Stimulated activated naive B cell treated with anti-CD40 and anti-IgM and Interleukin-4, amounts not matched to agents 10 μg/mL and 1 μg/mL and 100 μg/mL, for 72 hours (primary cell): ENCODE measurements at places on chromosomes 4 and X.

DNA sequence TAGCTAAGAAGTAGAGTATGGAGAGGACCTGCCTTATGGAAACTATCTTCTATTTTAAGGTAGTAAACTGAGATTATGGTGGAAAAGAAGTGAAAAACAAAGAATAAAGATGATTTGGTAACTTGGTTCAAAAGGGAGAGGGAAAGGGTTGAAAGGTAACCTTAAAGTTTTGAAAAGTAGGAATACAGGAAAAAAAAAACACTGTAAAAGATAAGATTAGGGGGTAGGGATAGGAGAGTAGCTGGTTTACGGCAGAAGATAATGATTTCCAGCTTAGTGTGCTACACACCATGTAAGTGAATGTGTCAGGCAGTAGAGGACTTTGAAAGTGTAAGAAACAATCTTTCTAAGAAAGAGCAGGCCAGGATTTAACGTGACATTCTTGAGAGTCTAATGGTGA lies 35.3 kb downstream of the FAM13A start:
- H3K36me3 ChIP-seq, result no peaks in the 10 kb centered on the region
- no peaks in the 10 kb centered on the region for H3K27me3 ChIP-seq
- no peak overlapping the region for H3K27ac ChIP-seq
- H3K4me1 ChIP-seq, result no peaks in the 10 kb centered on the region
- DNase-seq, result no peak
- H3K4me3 ChIP-seq, result no peak overlapping the region

- no peak overlapping the region for H3K4me3 ChIP-seq
- peaks cover 3% of the 10 kb centered on the region for H3K27me3 ChIP-seq
- no peak overlapping the region for H3K27ac ChIP-seq
- H3K36me3 ChIP-seq, result peaks cover 3% of the 10 kb centered on the region
- no peak for DNase-seq
Observed at GRCh38 chrX:130114141-130114588, 3.9 kb upstream of the ELF4 start.

DNA sequence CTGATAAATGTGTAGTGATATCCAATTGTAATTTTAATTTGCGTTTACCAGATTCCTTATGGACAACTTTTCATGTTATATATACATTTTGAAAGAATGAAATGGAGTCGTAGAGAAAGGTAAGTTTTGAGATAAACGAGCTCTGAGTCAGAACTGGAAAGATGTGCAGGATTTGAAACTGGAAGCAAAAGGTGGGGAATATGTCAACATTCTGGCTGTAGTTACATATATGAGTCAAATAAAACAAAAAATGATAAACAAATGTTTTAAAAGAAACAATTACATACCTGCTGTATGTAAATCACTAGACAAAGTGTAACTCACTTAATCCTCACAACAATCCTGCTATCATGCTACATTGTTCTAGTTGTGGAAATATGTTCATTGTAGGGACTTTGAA lies 84.0 kb downstream of the LPAR4 start:
- DNase-seq, result no peak
- no peak overlapping the region for H3K4me3 ChIP-seq
- H3K36me3 ChIP-seq, result no peaks in the 10 kb centered on the region
- no peaks in the 10 kb centered on the region for H3K4me1 ChIP-seq

DNA sequence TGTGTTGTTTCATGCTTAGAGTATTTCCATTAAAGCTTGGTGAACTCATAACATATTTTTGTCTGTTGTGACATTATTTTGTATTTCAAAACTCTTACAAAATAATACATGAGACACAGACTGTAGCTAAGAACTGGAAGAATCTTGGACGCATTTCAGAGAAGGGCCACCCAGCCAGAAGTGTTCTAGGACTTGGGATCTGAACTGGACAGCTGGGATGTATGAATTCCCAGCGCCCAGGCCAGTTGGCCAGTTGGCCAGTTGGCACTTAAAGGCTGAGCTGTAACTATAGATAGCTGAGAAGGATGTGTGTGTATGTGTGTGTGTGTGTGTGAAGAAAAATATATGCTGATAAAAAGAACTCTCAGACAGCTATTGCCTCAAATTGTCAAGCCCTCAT lies 193.4 kb upstream of the GPR101 start:
- no peaks in the 10 kb centered on the region for H3K27me3 ChIP-seq
- H3K27ac ChIP-seq, result no peak overlapping the region
- no peak for DNase-seq
- H3K36me3 ChIP-seq, result no peaks in the 10 kb centered on the region
- H3K4me3 ChIP-seq, result no peak overlapping the region

- no peak for DNase-seq
- H3K4me3 ChIP-seq, result no peak overlapping the region
- no peaks in the 10 kb centered on the region for H3K27me3 ChIP-seq
- H3K27ac ChIP-seq, result no peak overlapping the region
- H3K36me3 ChIP-seq, result no peaks in the 10 kb centered on the region
Observed at GRCh38 chrX:29617276-29617675, 598.1 kb upstream of the MAGEB2 start.

DNA sequence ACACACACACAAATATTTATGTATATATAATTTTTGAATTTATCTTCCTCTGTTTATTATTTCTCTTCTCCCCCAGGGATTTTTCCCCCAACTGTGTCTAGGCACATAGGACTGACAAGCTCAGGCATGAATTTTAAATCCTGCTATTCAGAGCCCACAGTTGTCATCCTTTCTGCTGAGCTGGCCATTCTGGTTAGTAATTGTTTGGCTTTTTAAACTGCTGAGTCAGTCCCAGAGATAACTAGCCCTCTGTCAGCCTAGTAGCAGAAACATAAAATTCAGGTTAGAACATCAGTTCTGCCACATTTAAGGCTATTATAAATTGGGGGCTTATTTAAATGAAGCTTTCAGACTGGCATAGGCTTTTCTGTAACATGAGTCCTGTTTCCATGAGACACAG lies 151.7 kb upstream of the MAOA start:
- peaks cover 4% of the 10 kb centered on the region for H3K4me1 ChIP-seq
- DNase-seq, result no peak
- H3K36me3 ChIP-seq, result no peaks in the 10 kb centered on the region
- no peaks in the 10 kb centered on the region for H3K27me3 ChIP-seq

GRCh38 chrX:40019541-40019940 lies 78.2 kb downstream of the BCOR start:
- no peak overlapping the region for H3K27ac ChIP-seq
- no peaks in the 10 kb centered on the region for H3K4me1 ChIP-seq
- H3K4me3 ChIP-seq, result no peak overlapping the region
- no peaks in the 10 kb centered on the region for H3K27me3 ChIP-seq
- DNase-seq, result no peak

DNA sequence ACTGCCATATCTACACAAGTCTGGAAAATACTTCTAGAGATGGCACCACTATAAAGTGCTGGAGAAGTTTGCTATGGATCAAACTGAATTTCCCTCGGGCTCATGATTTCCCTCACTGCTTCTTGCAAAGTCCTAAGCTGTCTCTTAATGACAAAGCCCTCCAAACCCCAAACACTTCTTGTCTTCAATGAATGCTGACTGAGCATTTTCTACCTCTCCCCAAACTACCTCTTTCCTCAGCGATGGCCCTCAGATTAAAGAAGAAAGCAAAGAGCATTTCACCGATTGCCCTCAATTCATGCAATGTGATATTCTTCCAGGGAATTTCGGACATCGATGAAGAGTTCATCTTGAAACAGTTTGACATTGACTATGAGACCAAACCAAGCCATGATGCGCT lies 19.7 kb downstream of the FAM47E start:
- H3K4me1 ChIP-seq, result no peaks in the 10 kb centered on the region
- no peaks in the 10 kb centered on the region for H3K36me3 ChIP-seq
- DNase-seq, result no peak
- no peak overlapping the region for H3K27ac ChIP-seq
- no peak overlapping the region for H3K4me3 ChIP-seq

DNA sequence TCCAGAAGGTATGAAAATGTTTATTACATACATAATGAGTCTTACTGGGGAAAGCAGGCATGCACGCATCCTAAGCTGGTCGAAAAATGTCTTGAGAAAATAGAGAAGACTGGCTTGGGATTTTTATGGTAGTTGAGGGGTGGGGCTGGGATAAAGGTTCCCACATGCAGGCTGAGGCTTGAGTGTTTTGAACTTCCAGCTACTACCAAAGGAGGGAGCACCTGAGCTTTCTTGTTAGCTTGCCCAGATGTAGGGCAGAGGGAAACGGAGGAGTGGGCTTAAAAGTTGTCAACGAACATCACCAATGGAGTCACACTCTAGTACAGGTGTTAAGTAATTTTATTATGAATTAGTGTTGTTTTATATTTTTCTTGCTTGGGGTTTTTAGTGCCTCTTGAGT lies 39.6 kb upstream of the SRPX start:
- peaks cover 5% of the 10 kb centered on the region for H3K36me3 ChIP-seq
- no peak overlapping the region for H3K27ac ChIP-seq
- no peak overlapping the region for H3K4me3 ChIP-seq

GRCh38 chr4:9901257-9901656 lies 119.8 kb downstream of the DRD5 start:
- no peak overlapping the region for H3K27ac ChIP-seq
- no peaks in the 10 kb centered on the region for H3K4me1 ChIP-seq
- H3K4me3 ChIP-seq, result no peak overlapping the region
- H3K27me3 ChIP-seq, result peaks cover 6% of the 10 kb centered on the region

- H3K27ac ChIP-seq, result no peak overlapping the region
- H3K27me3 ChIP-seq, result no peaks in the 10 kb centered on the region
- H3K36me3 ChIP-seq, result no peaks in the 10 kb centered on the region
- DNase-seq, result no peak
Observed at GRCh38 chr4:129453524-129454200, 357.7 kb downstream of the C4orf33 start.

DNA sequence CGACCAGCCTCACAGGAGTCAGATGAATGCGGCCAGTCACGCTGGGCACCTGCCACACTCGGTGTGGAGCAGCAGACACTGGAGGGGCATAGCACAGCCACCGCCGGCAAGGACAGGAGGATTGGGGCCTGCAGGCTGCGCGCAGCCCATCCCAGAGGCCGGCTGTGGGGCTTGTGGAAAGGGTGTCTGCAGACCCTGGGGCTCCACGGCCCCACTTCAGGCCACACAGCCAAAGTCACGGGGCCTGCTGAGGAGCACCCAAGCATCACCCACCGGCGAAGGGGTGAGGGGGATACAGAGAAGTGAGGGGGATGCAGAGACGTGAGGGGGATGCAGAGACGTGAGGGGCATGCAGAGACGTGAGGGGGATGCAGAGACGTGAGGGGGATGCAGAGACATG lies 70.1 kb downstream of the FAM53A start:
- no peak overlapping the region for H3K4me3 ChIP-seq
- no peak overlapping the region for H3K27ac ChIP-seq
- H3K27me3 ChIP-seq, result no peaks in the 10 kb centered on the region
- H3K4me1 ChIP-seq, result peaks cover 6% of the 10 kb centered on the region
- no peak for DNase-seq

GRCh38 chr4:140611854-140612253 lies 43.1 kb upstream of the UCP1 start:
- no peak overlapping the region for H3K4me3 ChIP-seq
- no peak for DNase-seq
- H3K36me3 ChIP-seq, result no peaks in the 10 kb centered on the region
- no peak overlapping the region for H3K27ac ChIP-seq

GRCh38 chr4:88880501-88881226 lies 176.3 kb downstream of the FAM13A start:
- no peak for DNase-seq
- no peaks in the 10 kb centered on the region for H3K4me1 ChIP-seq
- no peak overlapping the region for H3K4me3 ChIP-seq
- no peak overlapping the region for H3K27ac ChIP-seq
- H3K27me3 ChIP-seq, result peaks cover 5% of the 10 kb centered on the region

- no peak overlapping the region for H3K27ac ChIP-seq
- no peak overlapping the region for H3K4me3 ChIP-seq
- no peaks in the 10 kb centered on the region for H3K36me3 ChIP-seq
- H3K27me3 ChIP-seq, result no peaks in the 10 kb centered on the region
- DNase-seq, result no peak
Observed at GRCh38 chr4:149465955-149466354, 349.7 kb downstream of the IQCM start.

- no peaks in the 10 kb centered on the region for H3K4me1 ChIP-seq
- no peak overlapping the region for H3K4me3 ChIP-seq
- DNase-seq, result no peak
- H3K36me3 ChIP-seq, result no peaks in the 10 kb centered on the region
Observed at GRCh38 chr4:25523405-25523804, 132.2 kb upstream of the SLC34A2 start.

DNA sequence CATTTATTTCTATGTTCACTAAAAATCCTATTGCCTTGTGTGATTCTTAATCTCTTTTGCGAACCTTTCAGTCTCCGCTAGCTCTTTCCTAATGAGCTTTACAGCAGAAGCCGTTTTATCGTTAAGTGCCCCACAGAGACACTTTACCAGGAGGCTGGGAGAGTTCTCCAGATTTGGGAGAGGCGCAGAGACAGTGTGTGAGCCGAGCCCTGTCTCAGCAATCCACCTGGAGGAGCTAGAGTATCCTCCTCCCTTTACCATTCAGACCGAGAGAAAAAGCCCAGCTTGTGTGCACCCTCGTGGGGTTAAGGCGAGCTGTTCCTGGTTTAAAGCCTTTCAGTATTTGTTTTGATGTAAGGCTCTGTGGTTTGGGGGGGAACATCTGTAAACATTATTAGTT lies 54.9 kb upstream of the MTM1 start:
- peaks cover 18% of the 10 kb centered on the region for H3K27me3 ChIP-seq
- no peak for DNase-seq

GRCh38 chr4:168337550-168337940 lies 19.0 kb upstream of the DDX60 start:
- no peaks in the 10 kb centered on the region for H3K36me3 ChIP-seq
- H3K4me3 ChIP-seq, result no peak overlapping the region
- H3K27ac ChIP-seq, result no peak overlapping the region
- no peak for DNase-seq
- H3K4me1 ChIP-seq, result no peaks in the 10 kb centered on the region

GRCh38 chr4:32840461-32841189 lies 2120.5 kb downstream of the PCDH7 start:
- no peaks in the 10 kb centered on the region for H3K27me3 ChIP-seq
- DNase-seq, result no peak
- no peak overlapping the region for H3K4me3 ChIP-seq
- no peaks in the 10 kb centered on the region for H3K36me3 ChIP-seq
- no peak overlapping the region for H3K27ac ChIP-seq
- no peaks in the 10 kb centered on the region for H3K4me1 ChIP-seq

GRCh38 chrX:20361890-20362262 lies 95.2 kb upstream of the RPS6KA3 start:
- H3K36me3 ChIP-seq, result no peaks in the 10 kb centered on the region
- no peak for DNase-seq
- H3K27me3 ChIP-seq, result no peaks in the 10 kb centered on the region
- no peak overlapping the region for H3K4me3 ChIP-seq
- H3K4me1 ChIP-seq, result no peaks in the 10 kb centered on the region
- no peak overlapping the region for H3K27ac ChIP-seq

GRCh38 chr4:130393642-130394041 lies 1297.7 kb downstream of the C4orf33 start:
- H3K36me3 ChIP-seq, result no peaks in the 10 kb centered on the region
- H3K27ac ChIP-seq, result no peak overlapping the region
- no peaks in the 10 kb centered on the region for H3K27me3 ChIP-seq
- H3K4me3 ChIP-seq, result no peak overlapping the region
- H3K4me1 ChIP-seq, result no peaks in the 10 kb centered on the region

GRCh38 chr4:107194005-107194404 lies 157.9 kb upstream of the DKK2 start:
- no peaks in the 10 kb centered on the region for H3K36me3 ChIP-seq
- H3K27ac ChIP-seq, result no peak overlapping the region
- DNase-seq, result no peak
- no peak overlapping the region for H3K4me3 ChIP-seq
- no peaks in the 10 kb centered on the region for H3K27me3 ChIP-seq

- H3K27ac ChIP-seq, result no peak overlapping the region
- peaks cover 5% of the 10 kb centered on the region for H3K4me1 ChIP-seq
- no peak for DNase-seq
Observed at GRCh38 chrX:118062048-118062789, 54.4 kb downstream of the KLHL13 start.

GRCh38 chr4:68316193-68316969 lies 33.5 kb downstream of the YTHDC1 start:
- no peak for DNase-seq
- no peaks in the 10 kb centered on the region for H3K27me3 ChIP-seq
- H3K27ac ChIP-seq, result no peak overlapping the region
